Suppressor macrophage treated with lipopolysaccharide for 1 hour (primary cell): ENCODE measurements at places on chromosomes 12 and 14.
A peak's percentile ranks its signal among the peaks of the same experiment; 100 is the strongest.

- no peak for DNase-seq
Measured at GRCh38 chr12:3896356-3896755, 23.2 kb upstream of the PARP11 start.

DNA sequence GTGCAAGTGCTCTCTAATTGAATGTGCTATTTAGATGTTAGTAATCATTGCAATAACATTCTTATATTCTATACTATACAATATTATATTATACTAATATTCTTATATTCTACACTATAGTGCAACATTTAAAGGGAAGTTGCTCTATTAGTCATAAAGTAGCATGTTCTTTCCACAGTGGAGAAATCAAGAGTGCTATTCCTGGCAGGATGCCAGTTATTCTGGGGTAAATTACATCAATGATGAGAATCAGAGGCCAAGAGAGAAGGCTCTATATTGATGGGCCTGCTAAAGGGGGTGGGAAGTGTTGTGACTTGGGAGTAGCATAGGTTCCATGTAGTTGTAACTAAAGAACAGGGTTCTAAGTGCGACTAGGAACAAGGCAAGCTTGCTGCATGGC, 121.5 kb downstream of the SLC15A5 start:
- DNase-seq: peak; percentile 81

DNA sequence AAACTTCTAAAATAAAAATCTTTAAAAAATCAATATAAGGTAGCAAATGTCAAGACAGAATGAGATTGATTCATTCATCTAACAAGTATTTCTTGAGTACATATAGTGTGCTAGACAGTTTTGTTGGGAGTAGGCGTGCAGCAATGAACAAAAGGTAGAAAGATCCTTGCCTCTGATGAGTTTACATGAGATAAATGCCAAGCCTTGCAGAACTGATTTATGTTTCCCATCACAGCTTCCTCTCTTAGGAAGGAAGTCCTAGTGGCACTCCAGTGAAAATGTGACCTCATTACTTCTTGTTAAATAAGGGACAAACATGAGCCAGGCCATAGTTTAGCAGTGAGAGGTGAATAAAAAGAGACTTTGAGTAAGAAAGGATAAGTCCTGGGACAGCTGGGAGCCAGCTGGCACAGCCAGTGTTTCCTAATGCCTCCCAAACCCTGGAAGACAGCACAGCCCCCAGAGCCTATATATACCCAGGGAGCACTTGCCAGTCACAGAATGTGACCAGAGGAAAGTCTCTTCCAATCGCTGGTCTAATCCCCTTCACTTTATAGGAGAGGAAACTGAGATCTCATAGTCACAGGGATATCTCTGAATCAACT, 4.7 kb upstream of the COCH start:
- DNase-seq: peak; percentile 37

- no peak for DNase-seq
Measured at GRCh38 chr12:131130311-131130911, 176.7 kb downstream of the ADGRD1 start.

DNA sequence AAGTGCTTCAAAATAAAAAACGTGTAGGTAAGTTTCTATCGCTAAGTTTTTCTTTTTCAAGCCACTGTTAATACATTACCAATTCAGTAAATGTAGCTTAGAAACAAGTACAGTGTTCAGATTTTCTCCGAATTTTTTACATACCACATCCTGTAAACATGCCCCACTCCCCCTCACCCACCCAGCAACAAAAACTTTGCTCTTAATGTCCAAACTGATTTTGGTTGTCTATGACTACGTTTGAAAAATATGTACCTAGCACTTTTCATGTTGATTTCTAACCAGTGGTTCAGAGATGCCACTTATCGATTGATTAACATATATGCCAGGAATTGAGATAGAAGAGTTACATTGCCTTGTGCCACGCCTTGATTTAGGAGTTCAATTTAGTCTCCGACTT, 663 bp upstream of the LIN7A start:
- no peak for DNase-seq

DNA sequence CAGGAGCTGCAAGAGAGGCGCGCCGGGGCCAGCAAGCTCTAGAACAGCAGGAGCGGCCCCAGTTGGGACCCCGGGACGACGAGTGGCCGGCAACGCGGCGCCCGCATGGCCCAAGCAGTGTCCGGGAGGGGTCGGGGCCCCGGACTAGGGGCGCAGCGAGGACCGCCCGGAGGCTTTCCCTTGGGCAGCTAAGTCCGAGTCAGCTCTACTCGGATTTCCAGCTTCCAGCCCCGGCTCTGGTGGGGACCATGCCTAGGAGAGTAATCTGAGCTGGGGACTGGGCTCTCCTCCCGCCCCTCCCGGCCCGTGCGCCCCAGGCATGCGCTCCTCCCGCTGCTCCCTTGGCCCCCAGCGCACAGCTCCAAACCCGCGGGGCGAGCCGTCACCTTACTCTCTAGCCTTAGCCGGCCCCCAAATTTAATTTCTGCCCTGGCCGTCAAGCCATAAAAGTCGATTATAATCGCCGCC, 41.6 kb upstream of the CAPRIN2 start:
- no peak for DNase-seq
